Activated T-helper 2 cell treated with anti-CD3 and anti-CD28 coated beads, Interferon-gamma antibody, Interleukin-2, Interleukin-4, amounts not matched to agents 10 μg/mL and 5 μg/mL and 100 μg/mL, durations not matched to agents 14 hours and 24 hours and 36 hours (primary cell): ENCODE measurements at places on chromosomes 6 and 20. TPM values are rescaled to one million over a fixed set of nuclear protein-coding genes. Genes with fewer than 3 reads are reported as not detected.

DNA sequence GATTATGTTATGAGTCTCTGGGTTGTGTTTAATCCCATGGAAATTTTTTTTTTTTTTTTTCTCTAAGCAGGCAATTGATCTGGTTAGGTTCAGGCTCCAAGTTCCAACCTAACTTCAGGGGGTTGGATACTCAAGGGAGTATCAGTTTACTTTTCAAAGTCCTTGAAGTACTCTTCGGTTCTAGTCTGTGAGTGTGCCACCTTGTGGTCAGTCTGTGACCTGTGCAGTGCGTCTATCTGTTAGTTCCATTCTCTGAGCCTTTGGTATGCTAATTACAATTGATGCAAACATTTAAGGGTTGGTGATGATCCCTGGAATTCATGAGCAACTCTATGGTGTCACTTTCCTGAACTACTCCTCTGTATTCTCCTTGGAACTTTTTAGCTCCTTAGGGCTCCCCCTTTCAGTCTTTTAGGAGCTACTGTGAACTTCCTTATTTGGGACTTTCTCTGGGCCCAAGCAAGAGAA lies 342.0 kb downstream of the SOX4 start:
- H3K36me3 ChIP-seq: peaks cover 8% of the 10 kb centered on the region
- no peaks in the 10 kb centered on the region for H3K27me3 ChIP-seq
- no peak for DNase-seq
- H3K27ac ChIP-seq: no peak overlapping the region
- no peaks in the 10 kb centered on the region for H3K4me1 ChIP-seq

RIPPLY2 gene
- total RNA-seq: not detected in 2 replicates

ADGRG6 gene
- 0.07 TPM in 1 of 2 replicates, not detected in the other for total RNA-seq

- DNase-seq: no peak
- no peak overlapping the region for H3K27ac ChIP-seq
- H3K27me3 ChIP-seq: no peaks in the 10 kb centered on the region
Observed at GRCh38 chr6:153106021-153106420, 25.1 kb downstream of the RGS17 start.
